ENCODE measurements at places on chromosomes 11 and 22. TPM values are rescaled to one million over a fixed set of nuclear protein-coding genes. Genes with fewer than 3 reads are reported as not detected.

Gene BATF2
- 0.29 TPM for total RNA-seq

Gene SLC39A13
- 78.9 TPM for total RNA-seq

Gene PKDREJ
- total RNA-seq = not detected

Gene OPCML
- total RNA-seq = 0.36 TPM

Gene FXYD2
- not detected for total RNA-seq

DNA sequence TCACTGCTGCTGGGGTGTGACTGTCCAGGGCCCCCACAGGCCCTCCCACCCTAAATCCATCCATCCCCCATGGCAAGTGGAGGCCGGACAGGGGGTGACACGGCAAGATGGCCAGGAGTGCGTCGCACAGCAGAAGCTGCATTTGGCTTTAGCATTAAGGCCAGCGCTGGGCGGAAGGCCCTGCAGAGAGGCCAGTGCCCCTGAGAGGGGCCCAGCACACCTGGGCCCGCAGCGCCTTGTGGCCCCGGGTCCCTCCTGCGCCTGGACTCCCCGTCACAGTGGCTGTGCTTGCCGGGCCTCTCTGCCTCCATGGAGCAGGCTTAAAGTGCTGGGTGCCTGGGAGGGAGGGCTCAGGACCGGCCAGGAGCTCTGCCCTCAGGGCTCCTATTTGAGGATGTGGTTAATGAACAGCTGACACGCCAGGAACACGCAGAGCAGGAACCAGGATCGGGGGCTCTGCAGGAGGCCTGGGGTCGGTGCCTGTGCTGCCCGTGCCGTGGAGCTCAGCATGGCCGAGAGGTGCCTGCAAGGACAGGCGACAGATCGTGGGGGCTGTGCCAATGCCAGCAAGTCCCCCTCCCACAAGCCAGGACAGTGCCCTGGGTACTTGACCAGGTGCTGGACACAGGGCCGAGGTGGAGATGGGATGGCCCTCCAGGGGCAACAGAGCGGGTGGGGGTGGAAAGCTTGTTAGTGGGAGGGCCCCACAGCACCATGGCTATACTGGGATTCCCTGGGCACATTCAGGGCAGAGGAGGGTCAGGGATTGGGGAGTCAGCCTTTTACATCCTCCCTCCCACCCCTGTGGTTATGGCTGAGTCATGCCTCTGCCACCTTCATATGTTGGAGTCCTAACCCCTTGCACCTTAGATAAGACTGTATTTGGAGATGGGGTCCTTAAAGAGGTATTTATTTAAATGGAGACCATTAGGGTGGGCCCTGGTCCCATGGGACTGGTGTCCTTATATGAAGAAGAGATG is 30.9 kb upstream of the CARS1 start:
- DNase-seq = peak; percentile 83

GRCh38 chr22:25494774-25495173 is 69.7 kb upstream of the GRK3 start:
- DNase-seq = no peak

GRCh38 chr11:87659807-87660206 is 515.4 kb downstream of the RAB38 start:
- DNase-seq = no peak

DNA sequence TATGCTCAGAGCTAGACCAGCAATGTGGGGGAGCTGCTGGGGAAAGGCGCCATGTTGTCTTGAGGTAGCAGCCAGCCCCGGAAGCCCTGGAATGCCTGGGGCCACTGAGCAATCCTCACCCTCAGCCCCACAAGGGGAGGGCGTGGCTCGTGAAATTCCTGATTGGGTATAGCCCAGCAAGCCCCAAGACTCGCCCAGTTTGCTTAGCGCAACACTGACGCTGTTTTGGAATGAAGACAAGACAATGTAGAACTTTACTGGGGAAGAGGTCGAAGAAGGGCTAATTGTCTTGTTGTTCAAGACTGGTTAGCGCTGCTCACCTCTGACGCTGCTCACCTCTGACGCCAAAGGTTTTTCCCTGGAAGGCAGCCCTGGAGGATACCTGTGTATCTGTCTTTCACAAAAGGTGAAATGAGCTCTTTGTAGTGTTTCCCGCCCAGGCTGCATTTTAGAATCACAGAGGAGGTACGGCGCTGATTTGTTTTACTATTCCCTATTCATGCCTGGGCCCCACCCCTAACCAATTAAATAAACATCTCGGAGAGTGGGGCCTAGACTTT is 47.6 kb downstream of the ST3GAL4 start:
- DNase-seq = no peak

DNA sequence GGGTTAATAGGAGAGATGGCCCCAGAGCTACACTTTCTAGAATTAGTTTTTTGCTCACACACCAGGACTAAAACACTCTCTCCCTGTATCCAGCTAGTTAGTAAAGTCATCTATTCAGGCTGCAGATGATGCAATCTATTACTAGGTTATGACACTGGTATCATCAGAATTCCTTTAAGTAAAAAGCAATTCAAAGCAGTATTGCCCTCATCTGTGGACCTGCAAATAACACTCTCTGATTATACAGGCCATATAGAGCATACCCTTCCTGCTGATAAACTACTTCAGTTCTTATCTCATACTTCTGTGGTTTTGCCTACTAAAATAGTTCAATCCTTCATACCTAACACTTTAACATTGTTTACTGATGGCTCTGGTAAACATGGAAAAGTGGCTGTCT is 13.5 kb upstream of the MTMR2 start:
- DNase-seq = no peak

DNA sequence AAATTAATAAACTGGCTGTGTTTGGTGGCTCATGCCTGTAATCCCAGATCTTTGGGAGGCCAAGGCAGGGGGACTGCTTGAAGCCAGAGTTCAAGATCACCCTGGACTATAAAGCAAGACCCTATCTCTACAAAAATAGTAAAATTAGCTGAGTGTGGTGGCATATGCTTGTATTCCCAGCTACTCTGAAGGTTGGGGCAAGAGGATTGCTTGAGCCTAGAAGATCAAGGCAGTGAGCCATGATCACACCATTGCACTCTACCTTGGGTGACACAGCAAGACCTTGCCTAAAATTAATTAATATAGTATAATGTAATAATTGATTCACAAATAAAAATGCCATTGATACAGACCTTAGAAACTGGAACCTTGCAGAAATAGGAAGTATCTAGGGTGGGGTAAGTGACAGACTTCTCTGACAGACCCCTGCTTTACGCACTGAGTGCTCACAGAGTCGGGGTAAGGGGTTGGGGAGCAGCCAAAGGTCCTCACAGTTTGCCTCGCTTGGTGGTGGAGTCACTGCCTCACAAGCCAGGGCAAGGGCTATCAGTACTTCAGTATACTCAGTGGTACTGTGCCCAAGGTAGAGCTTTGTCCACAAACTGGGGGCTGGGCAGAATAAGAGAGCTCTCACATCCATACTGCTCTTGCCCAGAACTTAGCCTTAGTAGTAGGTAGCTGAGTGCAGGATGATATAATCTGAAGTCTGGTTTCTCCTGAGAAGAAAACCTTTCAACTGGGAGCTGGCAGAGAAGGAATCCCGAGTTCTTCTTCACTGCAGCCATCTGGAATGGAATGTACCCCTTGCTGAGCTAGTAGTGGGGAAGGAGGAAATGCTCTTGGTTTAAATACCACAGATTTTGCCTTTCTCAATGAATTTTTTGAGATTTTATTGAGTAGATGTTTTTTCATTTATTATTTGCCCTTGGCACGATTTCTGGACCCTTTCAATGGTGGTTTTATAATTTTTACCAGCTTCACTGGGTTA is 65.5 kb downstream of the EMSY start:
- no peak for DNase-seq

DNA sequence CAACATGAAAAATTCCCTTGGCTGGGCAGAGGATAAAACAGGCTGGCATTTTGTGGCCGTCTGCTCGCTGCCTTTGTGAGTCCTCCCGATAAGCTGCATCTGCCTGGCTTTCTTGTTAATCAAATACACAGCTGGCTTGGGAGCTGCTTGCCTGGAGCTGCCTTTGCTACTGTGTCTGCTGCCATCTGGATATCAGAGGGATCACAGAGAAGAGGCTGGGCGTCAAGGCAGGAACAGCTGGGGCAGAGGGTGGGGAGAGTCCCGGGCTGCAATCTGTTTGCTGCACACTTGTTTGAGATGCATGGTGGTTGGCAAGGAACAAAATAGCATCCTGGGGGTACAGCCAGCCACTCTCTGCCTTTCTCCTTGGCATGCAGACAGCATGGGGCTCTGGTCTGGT is 36.0 kb downstream of the COMMD9 start:
- DNase-seq = no peak

DNA sequence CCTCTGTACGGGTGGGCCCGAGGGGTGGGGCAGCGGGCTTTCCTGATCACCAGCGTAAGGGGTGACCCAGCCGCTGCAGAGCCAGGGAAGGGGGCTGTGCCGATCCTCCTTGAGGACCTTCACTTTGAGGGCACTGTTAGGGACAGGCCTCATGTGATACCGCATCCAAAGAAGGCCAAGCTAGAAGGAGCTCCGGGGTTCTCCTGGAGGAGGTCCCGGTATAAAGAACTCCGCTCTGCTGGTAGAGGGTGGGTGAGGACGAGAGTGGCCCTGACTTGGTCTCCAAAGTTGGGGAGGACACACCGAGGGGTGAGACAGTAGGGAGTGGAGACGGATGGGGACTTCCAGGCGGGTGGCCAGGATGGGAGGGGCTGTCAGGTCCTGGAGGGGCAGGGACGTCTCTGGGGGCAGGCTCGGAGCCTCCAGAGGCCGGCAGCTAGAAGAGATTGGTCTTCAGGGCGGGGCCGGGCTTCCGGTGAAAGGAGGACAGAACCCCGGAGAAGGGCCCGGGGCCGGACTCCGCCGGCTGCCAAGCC is 4.6 kb downstream of the PHOX2A start:
- DNase-seq = no peak

GRCh38 chr11:69088676-69089146 is 40.0 kb downstream of the TPCN2 start:
- DNase-seq = peak; percentile 99

- DNase-seq = peak; percentile 95
These were observed at the start of gene PRSS23 for GRCh38 chr11:86800076-86800959. Gene PRSS23 (plus strand): TSS chr11:86800542. CDS start chr11:86807644, 7,102 bp downstream.

DNA sequence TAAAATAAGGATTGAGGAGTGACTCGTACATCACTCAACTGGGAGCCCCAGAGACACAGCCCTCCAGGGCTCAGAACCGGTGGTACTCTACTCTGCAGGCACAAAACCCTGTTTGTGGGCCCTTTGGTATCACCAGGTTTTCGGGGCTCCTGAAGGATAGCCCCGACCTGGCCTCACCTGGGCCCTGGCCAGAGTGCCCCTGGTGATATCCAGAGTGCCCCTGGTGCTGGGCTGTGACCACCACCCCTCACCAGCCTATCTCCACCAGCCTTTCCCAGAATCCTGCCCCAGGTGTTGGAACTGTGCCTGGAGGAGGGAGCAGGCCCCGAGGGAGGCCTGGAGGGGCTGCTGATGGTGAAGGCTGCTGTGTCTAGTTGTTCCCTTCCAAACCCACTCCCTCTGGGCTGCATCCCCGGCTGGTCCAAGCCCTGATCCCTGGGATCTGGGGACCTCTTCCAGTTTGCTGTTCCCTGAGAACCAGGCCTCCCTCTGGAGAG is 2.2 kb upstream of the GGT5 start:
- DNase-seq = peak; percentile 44
